Hematopoietic multipotent progenitor cell treated with erythropoietin and hydrocortisone succinate and interleukin-3 and kit ligand, for 17 days (in vitro differentiated cells): ENCODE measurements at places on chromosomes 2 and 18.

- no peak for DNase-seq
Measured at GRCh38 chr2:95359031-95359430, 43.5 kb upstream of the FAHD2A start.

DNA sequence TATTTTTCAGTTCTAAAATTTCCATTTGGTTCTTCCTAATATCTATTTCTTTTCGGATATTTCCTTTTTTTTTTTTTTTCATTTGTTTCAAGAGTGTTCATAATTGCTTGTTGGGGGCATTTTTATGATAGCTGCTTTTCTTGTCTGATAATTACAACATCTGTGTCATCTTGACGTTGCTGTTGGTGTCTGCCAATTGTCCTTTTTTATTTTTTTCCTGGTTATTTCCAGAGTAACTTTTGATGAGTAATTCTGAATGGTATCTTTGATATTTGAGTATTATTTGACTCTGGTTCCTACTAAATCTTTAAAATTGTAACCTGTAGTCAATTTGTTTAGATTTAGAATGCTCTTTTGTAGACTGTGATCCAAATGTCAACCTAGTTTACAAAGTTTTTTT lies 51.3 kb upstream of the CHRNA1 start:
- DNase-seq, result no peak

DNA sequence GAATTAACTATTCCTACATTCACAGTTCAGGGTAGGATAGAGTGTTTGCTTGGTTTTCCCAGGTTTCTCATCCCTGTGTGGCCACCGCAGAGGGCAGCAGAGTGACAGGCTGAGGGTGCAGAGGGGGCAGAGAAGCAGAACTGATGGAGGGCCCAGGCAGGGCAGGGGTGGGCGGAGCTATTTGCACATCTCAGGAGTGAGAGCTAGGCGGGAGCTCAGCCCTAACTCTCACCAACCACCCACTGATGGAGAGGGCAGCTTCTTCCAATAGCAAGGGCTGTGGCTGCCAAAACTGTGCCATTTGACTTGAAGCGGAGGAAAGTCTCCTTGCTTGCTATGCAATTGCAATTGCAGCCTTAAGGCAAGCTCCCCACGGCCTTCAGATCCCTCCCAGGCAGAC lies 12.0 kb upstream of the DARS1 start:
- no peak for DNase-seq

DNA sequence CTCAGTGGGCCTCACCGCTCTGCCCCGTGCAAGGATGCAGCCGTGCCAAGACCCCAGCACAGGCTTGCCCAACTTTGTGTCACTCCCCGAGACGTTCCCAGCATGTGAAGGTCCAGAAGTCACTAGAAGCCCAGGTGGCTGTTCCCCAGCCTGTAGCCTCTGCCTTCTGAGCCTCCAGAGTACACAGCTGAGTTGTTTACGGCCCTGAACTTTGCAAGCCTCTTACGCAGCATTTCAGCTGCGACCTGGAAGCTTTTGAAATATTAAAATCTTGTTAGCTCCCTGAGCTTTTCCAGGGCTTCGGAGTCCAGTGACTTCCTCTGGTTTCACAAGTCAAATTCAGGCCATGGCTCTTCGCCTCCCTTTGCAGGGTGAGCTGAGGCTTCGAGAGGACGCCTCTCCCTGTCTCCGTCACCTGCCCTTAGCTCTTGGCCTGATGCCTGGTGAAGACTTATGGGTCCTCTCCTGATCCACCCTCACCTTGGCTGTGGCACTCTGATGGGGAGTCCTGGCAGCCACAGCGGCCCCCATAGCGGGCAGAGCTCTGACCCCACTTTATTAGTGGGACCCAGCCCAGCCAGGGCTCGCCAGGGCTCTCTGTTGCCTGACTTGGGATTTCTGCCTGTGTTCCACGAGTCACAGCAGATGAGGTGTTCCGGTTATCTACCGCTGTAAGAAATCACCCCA lies 76.5 kb upstream of the HPCAL1 start:
- no peak for DNase-seq

DNA sequence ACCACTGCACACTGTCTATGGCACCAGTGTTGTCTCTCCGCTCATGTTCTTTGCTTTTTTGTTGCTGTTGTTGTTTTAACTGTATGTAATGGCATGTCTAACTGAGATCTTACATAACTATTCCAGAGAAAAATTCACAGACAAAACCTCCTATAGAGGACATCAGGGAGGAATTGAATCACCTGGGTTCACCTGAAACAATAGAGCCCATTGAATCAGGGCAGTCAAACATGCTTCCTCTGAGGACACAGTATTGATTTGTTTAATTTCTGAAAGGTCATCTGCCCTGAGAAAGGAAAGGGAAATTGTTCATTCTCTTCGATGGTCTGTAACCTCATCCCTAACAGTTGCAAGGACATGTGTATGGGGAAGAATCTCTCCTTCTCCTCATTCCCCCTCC lies 237.5 kb downstream of the SRBD1 start:
- no peak for DNase-seq

DNA sequence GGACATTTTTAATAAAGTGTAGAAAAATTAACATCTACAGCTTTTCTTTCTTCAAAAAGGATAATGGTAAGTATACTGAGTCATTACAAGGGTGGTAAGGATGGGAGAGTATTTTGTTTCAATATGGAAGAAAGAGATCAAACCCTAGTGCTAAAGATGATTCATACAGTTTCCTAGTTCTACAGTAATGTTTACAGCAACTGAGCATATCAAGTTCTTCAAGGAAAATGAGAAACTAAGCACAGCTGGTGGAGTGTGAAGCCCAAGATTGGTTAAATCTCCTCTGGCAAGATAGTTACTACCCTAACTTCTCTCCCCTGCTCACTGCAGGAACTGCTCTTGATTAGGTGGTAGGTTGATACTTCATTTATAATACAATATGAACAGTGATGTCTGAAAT lies 467.5 kb downstream of the XIRP2 start:
- no peak for DNase-seq

- no peak for DNase-seq
Measured at GRCh38 chr2:174594456-174594855, 3.1 kb downstream of the WIPF1 start.

DNA sequence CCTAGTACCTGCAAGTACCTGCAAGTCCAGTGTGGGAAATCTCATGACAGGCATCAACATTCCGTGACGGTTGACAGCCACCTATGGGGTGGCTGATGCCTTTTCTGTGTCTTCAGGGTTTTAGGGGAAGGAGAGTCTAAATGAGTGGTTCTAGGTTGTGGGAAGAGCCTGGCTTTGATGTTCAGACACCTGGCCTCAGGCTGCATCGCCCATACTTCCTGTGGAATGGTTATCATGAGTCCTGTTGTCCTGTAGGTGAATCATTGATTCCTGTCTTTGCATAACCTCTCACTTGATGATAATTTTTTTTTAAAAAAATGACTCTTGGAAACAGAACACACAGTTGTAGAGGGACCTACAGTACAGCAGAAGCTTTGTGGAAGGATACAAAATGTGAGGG lies 108.9 kb downstream of the NEDD4L start:
- DNase-seq, result no peak

GRCh38 chr2:32614084-32614483 lies 13.8 kb upstream of the TTC27 start:
- no peak for DNase-seq

DNA sequence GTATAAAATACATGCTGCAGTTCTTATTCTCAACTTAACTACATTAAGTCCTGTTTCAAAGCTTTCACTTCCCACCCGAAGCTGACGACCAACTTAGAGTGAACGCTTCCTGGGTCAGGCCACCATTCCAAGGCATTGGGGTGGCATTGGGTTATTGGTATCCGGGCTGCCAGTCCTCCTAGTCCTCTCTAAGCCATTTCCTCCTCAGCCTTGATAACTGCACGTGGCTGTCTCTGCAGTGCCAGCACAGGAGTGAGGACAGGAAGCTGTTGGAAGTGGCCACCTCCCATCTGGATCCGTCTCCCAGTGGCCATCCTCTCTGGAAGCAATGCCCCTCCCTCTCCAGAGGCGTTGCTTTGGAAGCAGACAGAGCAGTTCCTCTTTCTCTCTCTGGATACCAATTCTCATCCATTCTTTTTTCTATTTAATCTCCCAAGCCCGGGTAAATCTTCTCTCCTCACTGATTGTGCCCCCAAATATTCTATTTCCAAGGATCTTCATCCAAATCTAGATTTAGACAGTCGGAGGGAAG lies 354.7 kb downstream of the EIPR1 start:
- DNase-seq, result no peak

DNA sequence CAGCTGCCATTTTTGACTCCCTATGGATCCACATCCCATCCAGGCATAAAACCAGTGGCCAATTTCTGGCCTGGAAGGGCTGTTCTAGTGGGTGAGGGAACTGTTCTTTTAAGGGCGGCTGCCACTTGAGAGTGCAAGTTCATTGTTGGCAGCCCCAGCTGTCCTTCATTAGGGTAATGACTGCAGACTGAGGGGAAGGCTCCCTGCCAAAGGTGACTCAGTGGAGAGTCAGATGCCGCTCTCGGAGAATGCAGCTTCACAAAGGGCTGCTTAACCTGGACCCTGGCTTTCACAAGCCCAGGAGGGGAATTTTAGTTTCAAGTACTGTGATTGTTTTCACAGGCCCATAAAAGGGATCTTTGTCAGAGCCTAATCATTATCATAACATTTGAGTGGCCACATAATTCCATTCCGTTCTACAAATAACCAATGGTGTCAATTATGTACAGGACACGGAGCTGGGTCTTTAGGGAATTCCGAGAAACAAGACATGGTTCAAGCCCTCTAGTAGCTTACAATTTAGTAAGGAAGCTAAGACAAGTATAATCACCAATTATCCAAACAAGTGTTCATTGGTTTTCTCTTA lies 235.7 kb downstream of the CDCA7 start:
- DNase-seq, result no peak

GRCh38 chr2:2828774-2829368 lies 497.8 kb upstream of the MYT1L start:
- DNase-seq, result no peak

- no peak for DNase-seq
Measured at GRCh38 chr2:58916063-58916462, 674.9 kb upstream of the FANCL start.

DNA sequence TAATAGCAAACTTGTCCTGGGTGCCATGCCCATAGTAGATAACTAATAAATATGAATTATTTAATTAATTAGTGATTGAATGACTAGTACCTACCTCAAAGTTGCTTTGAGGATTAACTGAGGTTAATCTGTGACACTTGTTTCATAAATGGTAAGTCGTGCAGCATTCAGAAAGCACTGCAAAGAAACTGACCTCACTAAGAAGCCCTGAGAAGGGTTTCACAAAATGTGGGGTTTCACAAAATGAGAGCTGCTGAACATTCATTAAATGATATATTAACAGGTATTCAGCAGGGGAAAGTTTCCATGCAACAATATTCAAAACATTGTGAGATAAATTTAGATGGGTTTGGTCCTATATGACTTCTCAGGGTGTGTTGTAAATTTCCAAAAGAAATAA lies 236.2 kb downstream of the OSR1 start:
- DNase-seq, result no peak

- DNase-seq, result no peak
Measured at GRCh38 chr18:62610351-62610700, 87.5 kb downstream of the ZCCHC2 start.

DNA sequence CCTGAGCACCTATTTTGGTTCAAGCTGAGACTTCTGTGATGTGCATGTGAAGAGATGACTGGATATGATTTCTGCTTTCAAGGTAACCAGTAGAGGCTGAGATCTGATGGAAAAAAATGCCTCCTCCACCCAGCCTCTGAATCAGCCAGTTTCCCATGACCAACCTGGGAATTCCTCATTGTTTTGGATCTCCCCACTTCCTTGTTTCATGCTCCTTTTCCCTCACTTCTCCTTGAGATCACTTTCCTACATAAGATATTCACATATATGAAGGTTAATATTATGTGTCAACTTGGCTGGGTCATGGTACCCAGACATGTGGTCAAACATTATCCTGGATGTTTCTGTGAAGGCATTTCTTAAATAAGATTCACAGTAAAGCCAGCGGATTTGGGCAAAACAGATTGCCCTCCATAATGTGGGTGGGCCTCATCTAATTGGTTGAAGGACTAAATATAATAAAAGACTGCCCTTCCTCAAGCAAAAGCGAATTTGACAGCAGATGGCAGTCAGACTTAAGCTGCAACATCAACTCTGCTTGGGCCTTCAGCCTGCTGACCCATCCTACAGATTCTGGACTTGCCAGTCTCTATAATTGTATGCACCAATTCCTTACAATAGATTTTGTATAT lies 379.4 kb downstream of the TNS1 start:
- DNase-seq, result no peak

GRCh38 chr2:240369801-240370585 lies 65.5 kb upstream of the GPC1 start:
- no peak for DNase-seq

DNA sequence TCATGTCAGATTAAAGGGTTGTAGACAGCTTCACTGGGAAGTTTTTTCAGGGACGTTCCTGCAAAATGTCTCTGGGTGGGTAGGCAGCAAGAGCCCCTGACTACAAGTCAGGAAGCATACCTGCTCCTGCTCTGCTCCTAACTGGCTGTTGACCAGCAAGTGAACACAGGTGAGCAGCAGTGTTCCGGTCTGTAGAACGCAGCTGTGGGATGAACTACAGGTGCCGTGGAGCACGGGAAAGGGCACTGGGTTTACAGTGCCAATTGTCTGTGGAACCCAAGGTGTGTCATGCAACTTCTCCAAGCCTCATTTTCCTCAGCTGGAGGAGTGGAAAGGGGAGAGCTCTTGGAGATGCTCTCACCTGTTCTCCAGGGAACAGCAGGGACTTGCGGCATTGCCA lies 6.6 kb downstream of the ASB18 start:
- no peak for DNase-seq

GRCh38 chr2:160242893-160243564 lies 43.0 kb upstream of the ITGB6 start:
- DNase-seq, result no peak

- DNase-seq, result no peak
Measured at GRCh38 chr2:42979416-42979869, 187.1 kb upstream of the HAAO start.

- no peak for DNase-seq
Measured at GRCh38 chr18:10565835-10566234, 40.0 kb downstream of the NAPG start.

GRCh38 chr2:199261239-199261638 lies 196.5 kb downstream of the SATB2 start:
- DNase-seq, result no peak

DNA sequence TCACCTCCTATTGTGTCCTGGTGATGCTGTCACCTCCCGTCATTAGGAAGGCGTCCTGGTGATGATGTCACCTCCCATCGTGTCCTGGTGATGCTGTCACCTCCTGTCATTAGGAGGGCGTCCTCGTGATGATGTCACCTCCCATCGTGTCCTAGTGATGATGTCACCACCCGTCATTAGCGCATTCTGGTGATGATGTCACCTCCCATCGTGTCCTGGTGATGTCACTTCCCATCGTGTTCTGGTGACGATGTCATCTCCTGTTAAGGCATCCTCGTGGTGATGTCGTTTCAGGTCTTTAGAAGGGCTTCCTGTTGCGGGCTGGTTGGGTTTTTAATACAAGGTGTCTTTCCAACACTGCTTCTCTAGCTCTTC lies 40.7 kb downstream of the CTDP1 start:
- DNase-seq, result no peak

GRCh38 chr2:41737888-41738287 lies 309.9 kb upstream of the PKDCC start:
- DNase-seq, result no peak

GRCh38 chr2:207219081-207219630 lies 53.4 kb upstream of the KLF7 start:
- DNase-seq, result no peak
